Esophagus squamous epithelium (tissue), 5 donors: ENCODE measurements at places on chromosomes 4 and X. TPM values are rescaled to one million over a fixed set of nuclear protein-coding genes. Genes with fewer than 3 reads are reported as not detected.

DNA sequence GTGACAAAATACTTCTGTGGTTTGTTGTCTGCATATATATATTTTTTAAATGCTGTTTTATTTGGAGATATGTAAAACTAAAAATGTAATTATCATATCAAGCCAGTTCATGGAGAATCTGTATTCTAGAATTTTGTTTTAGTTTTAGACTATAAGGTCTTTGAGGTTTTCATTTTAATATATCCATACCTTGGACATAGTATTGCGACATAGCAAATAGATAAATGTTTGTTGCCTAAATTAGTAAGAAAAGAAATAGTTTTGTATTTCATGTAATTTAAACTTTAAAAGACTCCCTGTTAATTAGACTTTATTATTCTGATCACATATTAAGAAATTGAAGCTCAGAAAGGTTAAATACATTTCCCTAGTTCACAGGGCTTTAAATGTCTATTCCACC, 472.9 kb downstream of the GBA3 start:
- H3K36me3 ChIP-seq = no peaks in the 10 kb centered on the region
- DNase-seq = no peak
- no peak overlapping the region for H3K4me3 ChIP-seq
- no peaks in the 10 kb centered on the region for H3K27me3 ChIP-seq

DNA sequence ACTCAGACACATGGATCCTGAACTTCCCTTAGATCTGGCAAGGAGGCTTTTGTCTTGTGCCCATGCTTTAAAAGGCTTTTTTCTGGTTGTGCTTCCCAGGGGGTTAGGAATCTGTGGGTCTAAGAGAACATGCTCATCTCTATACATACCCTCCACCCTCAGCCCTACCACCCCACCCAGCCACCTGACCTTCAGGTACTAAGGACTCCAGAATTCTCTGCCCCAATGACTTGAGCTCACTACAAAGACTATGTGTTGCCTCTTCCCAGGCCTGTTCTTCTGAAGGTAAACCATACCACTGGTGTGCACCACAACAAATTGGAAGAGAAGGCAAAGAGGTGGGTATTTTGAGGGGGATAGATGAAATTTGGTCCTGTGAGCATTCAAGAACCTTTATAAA, 167.3 kb upstream of the ETNPPL start:
- H3K27ac ChIP-seq = no peak overlapping the region
- DNase-seq = no peak
- no peak overlapping the region for H3K4me3 ChIP-seq
- H3K36me3 ChIP-seq = no peaks in the 10 kb centered on the region

GRCh38 chr4:11548597-11549082, 119.9 kb upstream of the HS3ST1 start:
- H3K36me3 ChIP-seq = no peaks in the 10 kb centered on the region
- no peak for DNase-seq
- no peak overlapping the region for H3K27ac ChIP-seq
- H3K27me3 ChIP-seq = no peaks in the 10 kb centered on the region
- H3K4me1 ChIP-seq = no peaks in the 10 kb centered on the region
- H3K4me3 ChIP-seq = no peak overlapping the region

The FBXO8 gene
- total RNA-seq = 30.5 TPM

The SYAP1 gene
- total RNA-seq = 16.2 TPM
